Activated T-cell treated with anti-CD3 and anti-CD28 coated beads, Interleukin-2, amount 50 U/mL, for 72 hours (primary cell): ENCODE measurements at places on chromosomes 6 and 20.

GRCh38 chr6:155690820-155691219, 235.2 kb upstream of the NOX3 start:
- no peaks in the 10 kb centered on the region for H3K4me1 ChIP-seq
- no peak overlapping the region for H3K27ac ChIP-seq
- H3K4me3 ChIP-seq, result no peak overlapping the region

- no peaks in the 10 kb centered on the region for H3K4me1 ChIP-seq
- H3K4me3 ChIP-seq, result no peak overlapping the region
- no peak for DNase-seq
- H3K27ac ChIP-seq, result no peak overlapping the region
- H3K27me3 ChIP-seq, result no peaks in the 10 kb centered on the region
Measured at GRCh38 chr6:41695825-41696224, 39.6 kb downstream of the TFEB start.

- H3K4me3 ChIP-seq, result no peak overlapping the region
- H3K27ac ChIP-seq, result no peak overlapping the region
- peaks cover 4% of the 10 kb centered on the region for H3K36me3 ChIP-seq
Measured at GRCh38 chr6:16450821-16451220, 212.4 kb downstream of the GMPR start.

DNA sequence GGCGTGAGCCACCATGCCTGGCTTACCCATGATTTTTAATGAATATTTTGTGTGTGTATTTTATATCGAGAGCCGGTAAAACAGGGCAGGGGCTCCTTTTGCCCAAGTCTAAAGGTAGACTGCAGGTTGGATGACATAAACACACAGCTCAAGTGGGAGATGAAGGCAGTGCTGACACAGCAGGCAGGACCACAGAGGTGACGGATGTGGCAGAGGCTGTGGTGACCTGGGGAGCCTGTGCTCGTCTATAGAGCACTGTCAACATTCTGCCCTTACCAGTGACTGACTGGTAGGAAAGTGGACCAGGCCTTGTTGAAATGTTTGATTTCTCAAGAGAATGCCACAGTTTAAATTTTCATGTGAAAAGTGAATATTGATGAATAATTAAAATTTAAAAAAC, 137.5 kb downstream of the ZFP64 start:
- peak overlapping the region; percentile 11 for H3K27ac ChIP-seq
- peak; percentile 31 for DNase-seq
- no peaks in the 10 kb centered on the region for H3K27me3 ChIP-seq

DNA sequence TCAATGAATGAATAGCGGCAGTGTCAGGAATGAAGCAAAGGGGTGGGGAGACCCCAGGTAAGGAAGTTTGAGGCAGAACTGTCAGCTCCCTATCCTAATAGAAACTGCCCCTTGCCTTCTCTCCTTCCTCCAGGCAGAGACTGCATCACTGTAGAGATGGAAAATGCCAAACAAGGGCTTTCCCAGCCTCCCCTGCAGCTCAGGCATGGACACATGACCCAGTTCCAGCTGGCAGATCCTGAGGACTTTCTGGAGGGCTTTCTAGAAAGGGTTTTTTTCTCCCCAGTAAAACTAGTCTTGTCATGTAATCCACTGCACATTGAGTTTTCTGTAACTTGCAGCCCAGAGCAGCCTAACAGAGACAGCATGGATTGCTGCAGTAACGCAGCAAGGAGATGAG, 17.9 kb upstream of the PNPLA1 start:
- no peaks in the 10 kb centered on the region for H3K4me1 ChIP-seq
- no peak for DNase-seq
- H3K36me3 ChIP-seq, result no peaks in the 10 kb centered on the region
- no peak overlapping the region for H3K27ac ChIP-seq
- no peaks in the 10 kb centered on the region for H3K27me3 ChIP-seq
- no peak overlapping the region for H3K4me3 ChIP-seq

DNA sequence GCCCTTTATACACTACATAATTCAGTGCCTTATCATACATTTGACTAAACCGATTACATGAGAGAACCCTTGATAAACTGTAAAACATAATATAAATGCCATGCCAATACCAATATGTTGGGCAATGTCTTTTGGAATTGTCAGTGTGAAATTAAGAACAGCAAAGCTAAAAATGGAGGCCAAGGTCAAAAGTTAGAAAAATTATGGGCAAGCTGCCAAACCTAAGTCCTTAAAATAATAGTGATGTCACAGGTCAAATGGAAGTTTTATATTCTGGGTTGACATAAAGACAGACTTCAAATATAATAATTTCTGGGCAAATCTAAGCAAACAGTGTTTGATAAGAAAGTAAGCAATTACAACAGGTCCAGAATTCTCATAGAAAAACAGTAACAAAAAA, 696.7 kb downstream of the RNF144B start:
- H3K4me1 ChIP-seq, result no peaks in the 10 kb centered on the region
- H3K27ac ChIP-seq, result no peak overlapping the region

- no peak overlapping the region for H3K4me3 ChIP-seq
- H3K27ac ChIP-seq, result no peak overlapping the region
- H3K36me3 ChIP-seq, result no peaks in the 10 kb centered on the region
- peak; percentile 12 for DNase-seq
- H3K4me1 ChIP-seq, result no peaks in the 10 kb centered on the region
Measured at GRCh38 chr6:7691675-7692452, 34.0 kb upstream of the BMP6 start.

DNA sequence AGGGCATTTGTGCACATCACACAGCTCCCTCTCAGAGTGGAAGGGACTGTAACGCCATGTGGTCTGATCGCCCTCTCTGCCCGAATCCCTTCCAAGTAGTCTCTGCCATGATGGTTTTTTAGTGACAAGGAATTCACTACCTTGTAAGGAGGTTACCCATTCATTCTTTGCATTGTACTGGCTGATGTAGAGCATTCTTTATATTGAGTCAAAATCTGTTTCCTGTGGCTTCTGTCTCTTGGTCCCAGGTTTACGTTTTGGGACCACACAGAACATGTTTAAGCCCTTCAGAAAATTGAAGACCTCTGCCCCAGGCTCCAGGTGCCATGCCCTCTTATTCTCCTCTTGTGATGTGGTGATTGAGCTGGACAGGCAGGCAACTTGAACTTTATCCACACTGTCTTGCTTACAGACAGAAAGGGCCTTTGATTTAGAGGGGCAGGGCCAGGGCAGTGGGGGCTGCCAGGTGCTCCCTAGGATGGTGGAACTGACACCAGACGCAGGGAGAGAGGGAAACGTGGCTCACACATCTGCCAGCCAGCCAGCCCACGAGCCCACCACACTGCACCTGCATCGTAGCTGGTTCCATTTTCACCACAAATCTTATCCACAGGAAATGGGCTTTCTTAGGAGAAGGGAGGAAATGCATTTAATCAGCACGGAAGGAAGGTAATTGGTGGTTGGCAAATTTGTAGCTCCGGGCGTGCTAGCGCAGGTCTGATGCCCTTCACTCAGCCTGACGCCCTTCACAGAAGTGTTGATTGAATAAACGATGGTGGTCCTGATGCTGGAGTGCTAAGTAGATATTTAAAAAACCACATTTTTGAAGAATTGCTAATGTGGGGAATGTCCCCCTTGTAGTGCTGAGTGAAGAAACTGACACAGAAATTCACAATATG, 78.2 kb downstream of the TCP11 start:
- H3K27ac ChIP-seq, result no peak overlapping the region
- no peaks in the 10 kb centered on the region for H3K36me3 ChIP-seq
- no peak for DNase-seq
- H3K4me3 ChIP-seq, result no peak overlapping the region
- peaks cover 11% of the 10 kb centered on the region for H3K4me1 ChIP-seq

DNA sequence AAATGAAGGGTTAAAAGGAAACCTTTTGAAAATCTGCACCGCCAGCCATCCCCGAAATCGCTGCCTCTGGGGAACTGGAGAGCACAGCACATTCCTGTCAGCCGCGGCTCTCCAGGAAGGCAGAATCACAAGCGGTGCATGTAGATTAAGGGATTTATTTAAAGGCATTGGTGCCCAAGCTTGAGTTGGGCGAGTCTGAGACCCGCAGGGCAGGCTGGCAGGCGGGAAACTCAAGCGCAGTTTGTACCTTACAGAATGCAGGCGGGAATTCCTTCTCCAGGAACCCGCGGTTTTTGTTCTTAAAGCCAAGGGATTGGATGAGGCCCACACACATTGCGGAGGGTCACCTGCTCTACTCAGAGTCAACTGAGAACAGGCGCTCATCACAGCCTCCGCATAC, 10.8 kb downstream of the GPR31 start:
- peaks cover 35% of the 10 kb centered on the region for H3K27me3 ChIP-seq
- H3K4me1 ChIP-seq, result peaks cover 13% of the 10 kb centered on the region
- H3K4me3 ChIP-seq, result peak overlapping the region; percentile 64
- no peak for DNase-seq

DNA sequence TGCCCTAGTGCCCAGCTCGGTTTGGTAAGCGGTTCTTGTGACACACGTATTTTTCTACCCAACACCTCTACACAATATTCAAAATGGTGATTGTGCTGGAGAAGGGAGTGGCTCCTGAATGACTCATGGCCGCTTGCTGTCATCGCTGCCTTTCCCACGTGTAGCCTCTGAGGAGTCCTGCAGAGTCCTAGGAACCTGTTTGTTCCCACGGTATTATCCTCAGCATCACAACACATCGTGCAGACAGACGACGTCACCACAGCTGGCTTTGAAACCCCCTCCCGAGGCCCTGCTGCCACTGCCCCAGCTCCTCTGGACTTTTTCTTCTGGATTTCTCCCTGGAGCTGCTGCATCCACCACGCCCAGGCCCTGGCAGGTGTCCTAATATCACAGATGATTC, 353.5 kb downstream of the SMOC2 start:
- H3K4me1 ChIP-seq, result no peaks in the 10 kb centered on the region
- no peaks in the 10 kb centered on the region for H3K36me3 ChIP-seq
- no peak for DNase-seq
- no peak overlapping the region for H3K4me3 ChIP-seq
- peaks cover 6% of the 10 kb centered on the region for H3K27me3 ChIP-seq

DNA sequence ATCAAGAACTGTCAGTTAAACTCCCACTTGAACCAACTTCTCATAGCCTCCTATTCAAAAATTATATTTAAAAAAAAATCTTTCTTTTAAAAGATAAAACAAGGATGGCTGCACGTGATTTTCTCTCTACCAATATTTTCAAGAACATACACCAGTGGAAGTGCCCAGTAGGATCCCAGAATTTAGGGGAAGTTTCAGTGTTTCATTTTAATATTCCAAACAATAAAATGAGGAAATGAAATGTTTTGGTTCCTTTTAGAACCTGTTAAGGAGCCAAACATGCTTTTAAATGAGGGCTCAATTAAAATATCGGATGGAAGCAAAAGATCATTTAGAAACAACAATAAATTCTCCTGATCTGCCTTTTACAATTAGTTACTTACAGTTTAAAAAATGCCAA, 26.4 kb upstream of the PRELID3B start:
- DNase-seq, result no peak
- no peaks in the 10 kb centered on the region for H3K36me3 ChIP-seq
- peaks cover 21% of the 10 kb centered on the region for H3K4me1 ChIP-seq
- peaks cover 38% of the 10 kb centered on the region for H3K27me3 ChIP-seq

- no peaks in the 10 kb centered on the region for H3K27me3 ChIP-seq
- no peak overlapping the region for H3K4me3 ChIP-seq
- no peak overlapping the region for H3K27ac ChIP-seq
- DNase-seq, result no peak
Measured at GRCh38 chr6:144127097-144127496, 23.2 kb upstream of the STX11 start.

DNA sequence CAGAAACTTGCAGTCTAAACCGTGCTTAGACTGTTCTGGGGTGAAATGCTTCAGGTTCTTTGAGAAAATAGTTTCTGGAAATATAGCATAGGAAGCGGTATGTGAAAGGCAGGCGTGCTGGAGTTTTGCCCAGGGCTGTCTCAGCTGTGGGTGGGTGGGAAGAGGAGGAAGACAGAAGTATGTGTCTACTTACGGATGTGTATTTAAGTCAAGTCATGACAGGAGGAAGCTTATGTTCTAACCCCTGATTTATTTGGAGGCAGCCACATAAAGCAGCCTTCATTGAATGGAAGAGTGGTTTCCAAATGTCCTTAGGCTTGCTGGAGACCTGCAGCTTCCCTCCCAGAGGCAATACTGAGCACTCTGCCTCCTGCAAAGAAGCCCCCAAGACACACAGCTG, 345.8 kb upstream of the PRND start:
- H3K27ac ChIP-seq, result no peak overlapping the region
- DNase-seq, result no peak
- H3K4me1 ChIP-seq, result peaks cover 9% of the 10 kb centered on the region
- peaks cover 35% of the 10 kb centered on the region for H3K27me3 ChIP-seq
- H3K4me3 ChIP-seq, result no peak overlapping the region
- H3K36me3 ChIP-seq, result no peaks in the 10 kb centered on the region

DNA sequence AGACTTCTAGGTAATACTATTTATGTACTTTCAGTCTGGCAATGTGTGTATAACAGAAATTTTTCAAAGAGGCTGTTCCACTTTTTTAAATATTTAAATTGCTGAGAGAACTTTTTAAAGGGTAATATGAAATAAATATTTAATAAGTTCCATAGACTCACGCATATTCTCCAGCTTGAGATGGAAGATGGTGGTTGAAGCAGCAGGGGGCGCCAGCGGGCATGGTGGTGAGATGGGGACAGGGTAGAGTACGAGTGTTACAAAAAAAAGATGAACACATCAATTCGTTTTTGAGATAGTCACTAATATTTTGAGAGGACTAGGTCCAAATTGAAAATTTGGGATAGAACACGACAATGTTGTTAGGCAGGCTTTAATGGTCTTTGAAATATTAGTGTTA, 68.4 kb downstream of the RSPO3 start:
- peak; percentile 73 for DNase-seq
- no peak overlapping the region for H3K27ac ChIP-seq
- H3K4me3 ChIP-seq, result no peak overlapping the region
- no peaks in the 10 kb centered on the region for H3K36me3 ChIP-seq

DNA sequence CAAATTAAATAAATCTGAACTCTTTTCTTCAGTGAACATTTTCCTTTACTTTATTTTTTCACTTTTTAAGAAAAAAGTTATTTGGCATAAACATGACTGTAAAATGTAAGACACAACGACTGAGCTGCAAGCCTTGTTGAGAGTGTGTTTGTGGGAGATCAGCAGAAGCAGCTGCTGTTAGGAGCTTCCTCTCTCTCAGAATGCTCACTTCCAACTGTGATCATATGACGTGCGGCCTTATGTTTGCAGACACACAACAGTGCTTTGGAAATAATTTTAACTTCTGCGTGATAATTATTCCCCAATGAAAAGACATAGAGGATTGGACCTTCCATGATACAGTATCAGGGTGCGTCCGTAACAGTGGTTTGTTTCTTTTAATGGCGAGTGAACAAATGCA, 104.0 kb downstream of the ARHGAP18 start:
- peaks cover 23% of the 10 kb centered on the region for H3K4me1 ChIP-seq
- no peaks in the 10 kb centered on the region for H3K27me3 ChIP-seq
- H3K36me3 ChIP-seq, result no peaks in the 10 kb centered on the region
- H3K27ac ChIP-seq, result no peak overlapping the region

- no peak for DNase-seq
- no peak overlapping the region for H3K27ac ChIP-seq
- H3K4me3 ChIP-seq, result no peak overlapping the region
- peaks cover 8% of the 10 kb centered on the region for H3K4me1 ChIP-seq
- H3K27me3 ChIP-seq, result peaks cover 6% of the 10 kb centered on the region
Measured at GRCh38 chr20:23309781-23310180, 40.8 kb upstream of the NXT1 start.

GRCh38 chr6:15839969-15840541, 177.2 kb upstream of the DTNBP1 start:
- no peak overlapping the region for H3K27ac ChIP-seq
- peaks cover 8% of the 10 kb centered on the region for H3K27me3 ChIP-seq
